ENCODE measurements at places on chromosomes 11 and 22.

GRCh38 chr11:93908689-93909088 is 58.3 kb upstream of the VSTM5 start:
- no peak for DNase-seq

- no peak for DNase-seq
Measured at GRCh38 chr22:49261616-49262015, 566.1 kb downstream of the BRD1 start.

DNA sequence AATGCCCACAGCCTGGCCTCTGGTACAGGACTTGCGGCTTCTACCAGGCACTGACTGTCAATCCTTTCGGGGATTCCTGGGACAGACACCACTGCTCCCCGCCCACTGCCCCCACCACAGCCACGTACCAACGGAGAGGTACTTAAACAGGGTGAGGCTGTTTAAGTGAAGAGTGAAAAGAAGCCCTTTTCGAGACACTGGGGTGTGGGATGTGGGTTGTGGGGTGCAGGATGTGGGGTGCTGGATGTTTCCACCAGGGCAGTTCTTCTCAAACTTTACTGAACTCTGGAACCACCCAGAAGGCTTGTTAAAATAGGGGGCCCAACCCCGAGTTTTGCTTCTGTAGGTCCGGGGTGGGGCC is 34.2 kb upstream of the PRR5 start:
- no peak for DNase-seq

- DNase-seq, result no peak
Measured at GRCh38 chr11:80873310-80873999, 1432.6 kb upstream of the TENM4 start.
